ENCODE measurements at places on chromosomes 16 and 17.
A peak's percentile ranks its signal among the peaks of the same experiment; 100 is the strongest.

DNA sequence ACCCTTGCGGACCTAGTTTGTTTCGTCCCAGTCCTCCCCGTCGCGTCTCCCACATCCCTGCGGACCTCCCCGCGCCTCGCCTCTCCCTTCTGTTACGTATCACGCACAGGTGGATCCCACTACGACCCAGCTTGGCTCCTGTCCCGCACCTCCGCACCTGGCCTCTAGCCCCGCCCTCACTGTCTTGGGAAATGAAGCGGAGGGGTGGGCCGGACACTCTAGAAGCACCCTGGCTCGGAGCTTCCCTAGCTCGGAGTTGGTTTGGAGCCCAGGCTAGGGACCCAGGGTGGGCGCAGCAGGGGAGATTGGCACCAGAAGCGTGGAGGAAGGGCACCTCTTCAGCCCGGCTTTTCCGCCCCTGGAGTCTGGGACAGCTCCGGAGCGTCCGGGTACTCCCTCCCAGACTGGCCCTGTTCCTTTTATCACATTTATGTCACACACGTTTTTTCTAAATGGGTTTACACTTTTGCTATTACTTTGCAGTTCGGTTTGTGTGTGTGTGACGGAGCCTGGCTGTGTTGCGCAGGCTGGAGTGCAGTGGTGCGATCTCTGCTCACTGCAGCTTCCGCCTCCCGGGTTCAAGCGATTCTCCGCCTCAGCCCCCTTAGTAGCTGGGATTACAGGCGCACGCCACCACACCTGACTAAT is 1.4 kb upstream of the CEMP1 start:
- DNase-seq: no peak

- no peak for DNase-seq
These were observed 6.1 kb downstream of the SUMO2 start for GRCh38 chr17:75176625-75177024.

DNA sequence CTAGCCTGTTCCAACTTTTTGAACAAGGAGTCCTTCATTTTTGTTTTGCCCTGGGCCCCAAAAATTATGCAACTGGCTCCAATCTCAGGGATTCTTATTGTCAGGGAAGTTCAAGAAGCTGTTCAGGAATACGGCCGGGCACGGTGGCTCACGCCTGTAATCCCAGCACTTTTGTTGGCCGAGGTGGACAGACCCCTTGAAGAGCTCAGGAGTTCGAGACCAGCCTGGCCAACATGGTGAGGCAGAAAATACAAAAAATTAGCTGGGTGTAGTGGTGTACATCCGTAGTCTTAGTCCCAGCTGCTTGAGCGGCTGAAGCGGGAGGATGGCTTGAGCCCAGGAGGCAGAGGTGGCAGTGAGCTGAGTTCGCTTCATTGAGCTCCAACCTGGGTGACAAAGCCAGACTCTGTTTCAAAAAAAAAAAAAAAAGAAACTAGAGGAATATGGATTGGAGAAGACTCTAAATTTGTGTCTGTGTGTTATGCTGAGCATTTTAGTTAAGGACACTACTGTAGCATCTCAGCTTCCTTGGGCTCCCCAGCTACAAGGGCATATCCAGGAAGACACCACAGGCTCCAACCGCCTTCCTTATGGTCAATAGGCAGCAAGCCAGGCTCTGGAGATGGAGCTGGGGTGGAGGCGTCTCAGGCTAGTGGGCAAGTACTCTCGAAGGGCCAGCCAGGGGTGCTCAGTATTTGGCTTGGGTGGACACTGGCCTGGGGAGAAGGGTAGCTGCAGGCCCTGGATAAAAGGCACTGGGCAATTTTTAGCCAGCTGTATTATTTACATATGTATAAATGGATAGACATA is 56.8 kb upstream of the CREBBP start:
- DNase-seq: no peak

DNA sequence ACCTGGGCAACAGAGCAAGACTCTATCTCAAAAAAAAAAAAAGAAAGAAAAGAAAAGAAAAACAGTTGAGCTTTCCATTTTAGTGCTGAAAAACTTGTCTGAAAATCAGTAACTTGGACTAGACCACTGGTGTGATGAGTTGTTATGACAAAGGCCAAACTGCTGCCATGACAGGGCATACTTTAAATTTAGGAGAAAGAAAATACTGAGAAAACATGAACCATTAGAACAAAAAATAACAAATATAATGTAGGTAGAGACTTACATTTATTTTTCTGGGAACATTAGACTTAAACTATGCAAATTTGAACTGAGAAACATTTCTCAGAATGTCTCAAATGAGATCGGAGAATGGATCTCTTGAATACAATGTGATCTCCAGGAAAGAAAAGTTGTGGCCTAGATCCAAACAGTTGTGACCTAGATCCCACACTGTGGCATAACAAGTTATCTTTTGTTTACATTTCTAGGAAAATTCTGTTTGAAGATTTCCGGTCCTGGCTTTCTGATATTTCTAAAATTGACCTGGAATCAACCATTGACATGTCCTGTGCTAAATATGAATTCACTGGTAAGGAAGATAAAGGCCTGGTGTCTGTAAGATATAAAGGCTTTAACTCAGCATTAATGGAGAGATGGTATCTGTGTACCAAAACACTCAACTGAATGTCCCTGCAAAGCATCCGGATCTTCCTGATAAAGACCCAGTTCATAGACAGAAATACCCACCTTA is 10.9 kb downstream of the OGFOD1 start:
- no peak for DNase-seq

GRCh38 chr17:40490289-40490853 is 11.1 kb downstream of the TNS4 start:
- DNase-seq: no peak

DNA sequence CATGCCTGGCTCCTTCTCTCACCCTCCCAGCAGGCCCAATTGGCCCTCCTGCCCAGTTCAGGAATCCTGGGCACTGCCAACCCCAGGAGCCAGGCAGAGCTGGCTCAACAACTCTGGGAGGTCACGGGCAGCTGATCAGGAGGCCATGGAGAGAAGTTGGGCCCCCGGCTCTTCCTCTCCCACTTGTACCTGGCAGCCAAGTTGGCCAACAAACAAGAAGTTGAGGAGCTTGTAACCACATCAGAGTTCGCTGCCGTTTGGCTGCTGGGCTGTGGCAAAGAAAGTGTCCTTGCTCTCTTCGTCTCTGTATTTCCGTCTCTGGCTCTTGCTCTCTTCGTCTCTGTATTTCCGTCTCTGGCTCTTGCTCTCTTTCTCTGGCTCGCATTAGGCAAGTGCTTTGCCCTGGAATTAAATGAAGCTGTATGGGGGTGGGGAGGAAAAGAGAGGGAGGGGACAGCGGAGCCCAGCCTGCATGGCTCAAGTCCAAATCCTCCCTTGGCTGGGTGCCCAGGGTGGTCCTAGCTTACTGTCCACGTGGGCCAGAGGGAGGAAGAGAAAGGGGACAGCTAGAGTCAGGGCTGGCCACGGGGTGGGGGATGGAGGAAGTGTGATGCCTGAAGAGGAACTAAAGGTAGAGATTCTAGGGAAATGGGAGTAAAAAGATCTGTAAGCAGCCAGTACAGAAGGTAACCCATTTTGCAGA is 7.8 kb upstream of the TMEM132E start:
- no peak for DNase-seq

DNA sequence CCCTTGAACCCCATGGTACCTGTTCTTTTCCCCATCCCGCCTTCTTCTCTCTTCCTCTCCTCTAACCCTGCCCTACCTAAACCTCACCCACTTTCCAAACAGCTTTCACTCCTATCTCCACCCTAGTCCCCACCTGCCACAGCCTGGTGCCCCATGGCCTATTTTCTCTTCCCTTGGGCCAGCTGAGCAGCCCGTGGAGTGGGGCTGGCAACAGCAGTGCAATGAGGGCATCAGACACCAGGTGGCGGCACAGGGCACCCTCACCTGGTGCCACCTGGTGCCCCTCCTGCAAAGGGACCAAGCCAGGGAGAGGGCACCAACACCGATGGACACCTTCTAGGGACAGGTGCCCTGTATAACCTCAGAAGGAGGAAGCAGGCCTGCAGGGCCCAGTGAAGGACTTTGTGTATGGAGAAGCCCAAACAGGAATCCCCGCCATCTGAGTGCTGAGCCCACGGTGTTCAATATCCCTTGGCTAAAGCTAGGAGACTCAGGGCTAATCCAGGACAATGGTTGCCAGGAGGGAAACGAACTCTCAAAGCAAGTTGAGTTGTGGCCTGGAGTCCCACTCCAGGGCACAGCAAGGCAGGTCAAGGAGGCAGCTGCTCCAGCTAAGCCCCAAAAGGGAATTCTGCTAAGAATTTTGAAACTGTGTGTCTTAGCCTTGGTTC is 4.0 kb upstream of the ABCC3 start:
- peak; percentile 33 for DNase-seq

DNA sequence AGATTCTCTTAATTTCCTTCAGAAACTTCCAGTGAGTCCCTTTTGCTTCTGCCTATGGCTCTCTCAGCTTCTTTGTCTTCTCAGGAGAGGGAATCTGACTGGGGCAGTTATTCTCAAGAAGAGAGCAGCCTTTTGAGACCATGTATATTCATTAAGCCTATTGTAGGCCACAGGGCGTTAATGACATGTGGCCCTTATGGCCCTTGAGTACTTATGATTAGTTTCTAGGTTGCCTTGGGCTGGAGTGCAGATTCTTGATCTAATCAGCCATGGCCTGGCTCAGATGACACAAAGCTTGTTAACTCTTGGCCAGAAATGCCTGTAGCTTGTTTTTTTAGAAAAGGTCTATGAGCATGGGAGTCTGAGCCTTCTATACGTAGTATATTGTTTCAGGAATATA is 17.4 kb downstream of the MFSD11 start:
- DNase-seq: no peak

- DNase-seq: no peak
These were observed 146.5 kb downstream of the MAP2K6 start for GRCh38 chr17:69560987-69561441.

DNA sequence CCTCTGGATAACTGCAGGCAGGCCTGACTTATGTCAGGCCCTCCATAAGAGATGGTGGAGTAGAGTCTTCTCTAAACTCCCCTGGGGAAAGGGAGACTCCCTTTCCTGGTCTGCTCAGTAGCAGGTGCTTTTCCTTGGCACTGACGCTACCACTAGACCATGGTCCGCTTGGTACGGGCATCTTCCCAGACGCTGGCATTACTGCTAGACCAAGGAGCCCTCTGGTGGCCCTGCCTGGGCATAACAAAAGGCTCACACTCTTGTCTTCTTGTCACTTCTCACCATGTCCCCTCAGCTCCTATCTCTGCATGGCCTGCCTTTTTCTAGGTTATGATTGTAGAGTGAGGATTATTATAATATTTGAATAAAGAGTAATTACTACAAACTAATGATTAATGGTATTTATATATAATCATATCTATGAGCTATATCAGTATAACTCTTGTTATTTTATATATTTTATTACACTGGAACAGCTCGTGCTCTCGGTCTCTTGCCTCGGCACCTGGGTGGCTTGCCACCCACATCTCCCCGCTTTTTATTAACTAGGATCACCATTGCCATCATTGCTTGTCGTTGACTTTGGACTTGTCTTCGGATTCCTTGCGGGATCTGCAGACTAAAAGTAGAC is 59.8 kb upstream of the ARL4D start:
- no peak for DNase-seq

GRCh38 chr16:31471241-31471874 is 594 bp upstream of the TGFB1I1 start:
- no peak for DNase-seq

- no peak for DNase-seq
These were observed 30.1 kb downstream of the ARHGAP17 start for GRCh38 chr16:24984903-24985675.

DNA sequence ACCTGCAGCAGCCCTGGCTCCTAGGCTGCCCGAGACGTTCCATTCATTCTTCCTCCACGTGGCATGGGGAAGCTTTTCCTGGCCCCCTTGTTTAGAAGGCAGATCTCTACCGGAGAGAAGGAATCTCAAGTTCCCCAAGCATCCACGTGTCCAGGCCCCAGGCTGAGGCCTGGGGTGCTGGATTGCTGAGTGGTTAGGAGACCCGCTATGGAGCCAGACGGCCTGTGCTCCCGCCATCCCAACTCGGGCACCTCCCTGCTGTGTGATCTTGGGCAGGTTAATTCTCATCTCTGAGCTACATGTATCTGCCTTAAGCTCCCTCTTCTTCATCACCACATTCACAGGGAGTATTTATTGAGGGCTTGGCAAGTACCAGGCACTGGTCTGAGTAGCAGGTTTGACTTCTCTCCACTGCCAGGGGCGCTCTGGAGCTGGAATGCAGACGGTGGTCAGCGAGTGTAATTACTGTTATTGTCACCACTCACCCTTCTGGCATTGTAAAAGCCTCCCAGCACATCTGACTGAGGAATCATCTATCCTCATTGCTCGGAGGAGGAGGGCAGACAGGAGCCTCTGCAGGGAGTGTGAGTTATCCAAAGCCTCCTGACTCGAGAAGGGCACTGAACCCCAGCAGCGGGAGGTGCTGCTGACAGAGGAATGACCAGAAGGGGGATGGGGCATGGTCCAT is 1.1 kb upstream of the ADGRG1 start:
- no peak for DNase-seq

DNA sequence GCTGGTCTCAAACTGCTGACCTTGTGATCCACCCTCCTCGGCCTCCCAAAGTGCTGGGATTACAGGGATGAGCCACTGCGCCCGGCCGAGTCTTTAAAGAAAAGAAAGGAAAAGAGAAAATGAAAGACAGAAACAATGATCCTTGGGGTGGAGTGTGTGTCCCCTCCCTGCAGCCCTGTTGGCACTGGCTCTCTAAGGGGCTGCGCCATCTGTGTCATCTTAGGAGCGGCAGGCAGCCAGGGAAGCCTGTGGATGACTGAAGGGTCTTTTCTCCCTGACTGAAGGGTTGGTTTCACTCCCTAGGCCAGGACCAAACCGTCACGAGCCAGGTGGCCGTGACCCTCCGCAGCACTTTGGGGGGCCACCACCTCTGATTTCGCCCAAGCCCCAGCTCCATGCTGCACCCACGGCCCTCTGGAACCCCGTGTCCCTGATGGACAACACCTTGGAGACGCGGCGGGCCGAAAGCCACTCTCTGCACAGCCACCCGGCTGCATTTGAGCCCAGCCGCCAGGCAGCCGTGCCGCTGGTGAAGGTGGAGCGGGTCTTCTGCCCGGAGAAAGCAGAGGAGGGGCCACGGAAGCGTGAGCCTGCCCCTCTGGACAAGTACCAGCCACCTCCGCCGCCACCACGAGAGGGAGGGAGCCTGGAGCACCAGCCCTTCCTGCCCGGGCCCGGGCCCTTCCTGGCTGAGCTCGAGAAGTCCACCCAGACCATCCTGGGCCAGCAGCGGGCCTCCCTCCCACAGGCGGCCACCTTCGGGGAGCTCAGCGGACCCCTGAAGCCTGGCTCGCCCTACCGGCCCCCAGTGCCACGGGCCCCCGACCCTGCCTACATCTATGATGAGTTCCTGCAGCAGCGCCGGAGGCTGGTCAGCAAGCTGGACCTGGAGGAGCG is 27.7 kb downstream of the GINS2 start:
- DNase-seq: no peak

Data from GM18507 (cell line).